Right hindlimb (tissue), 1 donor: ENCODE measurements at places on chromosomes 13 and 19.

- no peak for DNase-seq
Measured at GRCh38 chr19:46913852-46914430, 53.1 kb downstream of the ARHGAP35 start.

DNA sequence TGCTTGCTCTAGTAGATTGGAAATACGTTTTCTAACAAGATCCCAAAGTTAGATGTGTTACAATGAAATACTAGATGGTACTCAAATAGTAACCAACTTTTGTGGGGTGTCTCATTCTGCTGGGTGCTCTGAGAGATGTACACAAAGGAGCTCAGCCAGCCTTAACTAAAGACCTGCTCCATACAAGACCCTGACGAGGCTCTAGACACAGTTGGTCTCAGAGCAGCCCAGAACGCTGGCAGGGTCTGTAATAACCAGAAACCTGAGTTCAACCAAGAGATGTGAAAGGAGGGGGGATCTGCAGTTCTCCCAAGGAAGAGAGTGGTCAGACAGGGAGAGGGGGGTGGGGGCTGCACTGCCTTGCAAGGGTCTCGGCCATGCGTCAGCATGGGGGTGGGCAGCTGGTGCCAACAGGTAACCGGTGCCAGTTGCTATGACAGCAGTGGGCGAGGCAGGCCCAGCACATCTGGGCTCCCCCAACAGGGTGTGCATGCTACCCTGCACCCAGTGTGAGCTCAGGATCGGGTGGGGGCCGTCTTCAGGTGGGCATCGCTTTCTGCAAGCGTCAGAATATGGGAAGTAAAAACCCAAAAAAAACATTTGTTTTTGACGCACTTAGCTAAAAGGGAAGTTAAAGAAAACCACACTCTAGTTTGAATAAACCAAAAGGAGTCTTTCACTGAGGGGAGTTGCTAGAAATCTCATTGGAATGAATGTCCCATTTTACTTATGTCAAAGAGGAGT, 68.0 kb upstream of the GPR183 start:
- DNase-seq: no peak

DNA sequence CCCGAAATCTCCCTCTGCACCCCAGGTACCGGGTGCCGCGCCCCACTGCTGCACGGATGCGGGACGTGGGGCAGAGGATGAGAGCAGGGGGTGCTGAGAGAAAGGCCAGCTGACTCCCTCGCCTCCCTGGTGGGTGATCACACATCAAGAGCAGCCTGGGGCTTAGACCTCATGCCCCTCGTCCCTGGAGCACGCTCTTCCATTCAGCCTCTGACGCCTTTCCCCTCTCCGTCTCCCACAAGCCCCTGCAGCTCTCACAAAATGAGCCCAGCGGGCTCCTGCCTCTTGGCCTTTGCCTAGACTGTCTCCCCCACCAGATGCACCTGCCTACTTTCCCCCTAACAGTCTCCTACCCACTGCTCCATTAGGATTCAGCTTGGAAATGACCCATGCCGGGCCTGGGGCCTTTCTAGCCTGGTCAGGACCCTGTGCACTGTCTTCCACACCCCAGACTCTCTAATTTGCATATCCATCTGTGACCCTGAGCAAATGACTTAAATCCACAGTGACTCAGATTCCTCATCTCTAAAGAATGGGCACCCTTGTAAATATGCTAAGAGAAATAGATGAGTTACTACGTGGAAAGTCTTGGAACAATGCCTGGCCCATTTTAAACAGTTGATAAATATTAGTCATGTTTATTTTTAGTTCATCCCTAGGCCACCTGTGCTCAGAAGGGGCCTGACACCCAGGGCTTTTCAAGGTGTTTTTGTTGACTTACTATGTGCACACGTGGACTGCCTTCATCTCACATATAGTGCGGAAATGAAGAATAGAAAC, 582 bp upstream of the PTPRH start:
- no peak for DNase-seq

- no peak for DNase-seq
Measured at GRCh38 chr19:3479834-3480215, 500 bp downstream of the SMIM24 start.

GRCh38 chr19:48329167-48329891, 4.0 kb downstream of the EMP3 start:
- DNase-seq: peak; percentile 28

GRCh38 chr19:53076984-53077383, 26.2 kb downstream of the ZNF160 start:
- DNase-seq: peak; percentile 65

GRCh38 chr13:114067886-114068651, 64.4 kb downstream of the RASA3 start:
- no peak for DNase-seq

- DNase-seq: no peak
Measured at GRCh38 chr19:16359964-16360363, 35.3 kb downstream of the KLF2 start.
